ENCODE measurements at places on chromosomes 2 and 18.
A peak's percentile ranks its signal among the peaks of the same experiment; 100 is the strongest.

DNA sequence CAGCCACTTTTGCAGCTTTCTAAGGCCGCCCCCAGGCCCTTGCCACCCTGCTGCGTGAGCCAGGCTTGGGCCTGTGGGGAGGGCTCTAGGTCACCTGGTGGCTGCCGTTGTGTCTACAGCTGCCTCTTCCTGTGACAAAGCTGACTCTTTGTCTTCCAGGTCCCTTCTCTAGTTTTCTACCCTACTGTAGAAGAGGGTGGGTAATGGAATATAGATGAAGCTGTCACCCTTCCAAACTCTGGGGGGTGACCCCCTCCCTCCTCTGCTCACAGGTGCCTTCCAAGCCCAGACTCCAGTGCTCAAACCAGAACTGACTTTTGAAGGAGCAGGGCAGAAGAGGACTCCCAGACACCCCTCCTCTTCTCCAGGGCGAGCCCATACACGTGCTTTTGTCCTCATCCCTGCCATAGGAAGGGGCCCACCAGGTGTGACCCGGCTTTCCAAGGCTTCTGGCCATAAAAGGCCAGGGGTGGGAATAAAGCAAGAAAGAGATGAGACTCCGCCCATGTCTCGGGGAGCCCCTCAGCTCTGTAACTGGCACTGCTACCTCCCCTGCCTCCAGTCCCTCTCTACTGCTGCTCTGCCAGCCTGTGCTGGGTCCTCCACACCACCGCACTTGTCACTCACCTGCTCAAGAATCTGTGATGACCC, 17.9 kb upstream of the SDC1 start:
- DNase-seq = no peak

DNA sequence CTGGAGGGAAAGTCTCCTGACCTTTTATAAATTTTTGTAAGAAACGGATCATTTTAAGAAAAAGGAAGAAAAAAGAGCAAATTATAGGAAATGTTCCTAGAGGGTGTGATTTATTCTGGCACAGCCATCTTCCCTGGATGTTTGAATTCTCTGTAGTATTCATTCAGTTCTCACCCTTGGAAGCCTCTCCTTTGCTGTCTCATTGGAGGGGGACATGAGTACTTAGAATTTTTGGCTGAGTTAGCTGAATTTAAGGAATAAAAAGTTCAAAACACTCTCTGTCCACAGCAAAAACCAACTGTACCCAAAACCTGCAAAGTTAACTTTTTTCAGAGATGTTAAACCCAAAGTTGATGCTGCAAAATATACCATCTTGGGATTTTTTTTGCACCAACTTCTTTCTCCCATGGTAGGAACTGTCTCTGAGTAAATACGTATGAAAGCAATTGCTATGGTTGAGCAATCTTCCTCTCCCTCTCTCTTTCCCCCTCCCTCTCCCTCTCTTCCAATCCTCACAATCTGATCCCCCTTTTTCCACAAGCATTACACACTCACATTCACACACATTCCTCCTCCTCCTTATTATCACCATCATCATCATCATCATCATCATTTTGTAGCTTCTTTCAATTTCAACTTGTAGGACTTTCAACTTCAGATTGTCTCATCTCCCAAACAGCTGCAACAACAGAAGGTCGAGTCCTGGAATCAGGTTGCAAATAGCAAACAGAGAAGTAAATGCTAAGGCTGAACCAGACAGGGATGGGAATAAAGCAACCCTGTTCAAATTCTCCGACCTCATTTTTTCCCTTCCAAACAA, 183.7 kb downstream of the GFPT1 start:
- no peak for DNase-seq

GRCh38 chr2:109516445-109517117, 97.2 kb downstream of the SEPTIN10 start:
- no peak for DNase-seq

GRCh38 chr2:96470636-96471035, 34.5 kb downstream of the NEURL3 start:
- peak; percentile 57 for DNase-seq
